T-cell (primary cell): ENCODE measurements at places on chromosomes 2 and 18.

DNA sequence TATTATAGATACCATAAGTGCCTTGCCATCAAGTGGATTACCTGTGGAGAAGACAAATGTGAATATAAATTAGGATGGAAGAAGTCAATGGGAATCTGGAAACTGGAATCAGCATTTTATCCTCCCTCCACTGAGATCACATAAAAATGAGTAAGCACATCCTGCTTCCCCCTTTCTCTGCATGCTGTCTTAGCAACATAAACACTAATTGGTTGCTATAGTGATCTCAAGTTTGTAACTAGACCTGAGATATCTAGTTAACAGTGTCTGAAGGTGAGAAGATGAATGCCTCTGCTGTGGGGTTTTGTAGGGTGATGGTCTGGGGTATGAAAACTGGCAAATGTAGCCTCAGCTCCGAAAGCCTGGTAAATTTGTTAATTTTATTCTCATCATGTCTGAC is 1357.5 kb upstream of the CELF4 start:
- no peaks in the 10 kb centered on the region for H3K4me1 ChIP-seq
- H3K36me3 ChIP-seq = no peaks in the 10 kb centered on the region
- DNase-seq = no peak

DNA sequence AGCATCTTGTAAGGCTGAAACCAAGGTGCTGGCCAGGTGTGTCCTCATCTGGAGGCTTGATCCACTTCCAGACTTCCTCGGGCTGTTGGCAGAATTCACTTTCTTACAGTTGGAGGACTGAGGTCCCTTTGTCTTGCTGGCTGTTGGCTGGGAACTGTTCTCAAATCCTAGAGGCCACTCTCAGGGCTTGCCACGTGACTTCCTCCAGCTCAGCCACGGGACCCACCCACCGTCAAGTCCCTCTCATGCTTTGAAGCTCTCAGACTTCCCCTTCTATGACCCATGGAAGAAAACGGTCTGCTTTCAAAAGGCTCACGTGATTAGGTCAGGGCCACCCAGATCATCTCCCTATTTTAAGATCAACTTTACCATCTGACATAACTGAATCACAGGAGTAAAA is 77.1 kb downstream of the SMAD4 start:
- no peaks in the 10 kb centered on the region for H3K27me3 ChIP-seq
- H3K36me3 ChIP-seq = no peaks in the 10 kb centered on the region
- H3K4me3 ChIP-seq = no peak overlapping the region
- DNase-seq = no peak

- H3K36me3 ChIP-seq = peaks cover 7% of the 10 kb centered on the region
- H3K4me1 ChIP-seq = no peaks in the 10 kb centered on the region
- no peak for DNase-seq
- H3K4me3 ChIP-seq = no peak overlapping the region
- no peaks in the 10 kb centered on the region for H3K27me3 ChIP-seq
Measured at GRCh38 chr18:50902797-50903196, 23.9 kb downstream of the ME2 start.

GRCh38 chr2:28449488-28450395 is 46.1 kb upstream of the PLB1 start:
- no peak overlapping the region for H3K27ac ChIP-seq
- no peaks in the 10 kb centered on the region for H3K4me1 ChIP-seq
- no peak for DNase-seq
- no peaks in the 10 kb centered on the region for H3K36me3 ChIP-seq
- H3K27me3 ChIP-seq = no peaks in the 10 kb centered on the region

DNA sequence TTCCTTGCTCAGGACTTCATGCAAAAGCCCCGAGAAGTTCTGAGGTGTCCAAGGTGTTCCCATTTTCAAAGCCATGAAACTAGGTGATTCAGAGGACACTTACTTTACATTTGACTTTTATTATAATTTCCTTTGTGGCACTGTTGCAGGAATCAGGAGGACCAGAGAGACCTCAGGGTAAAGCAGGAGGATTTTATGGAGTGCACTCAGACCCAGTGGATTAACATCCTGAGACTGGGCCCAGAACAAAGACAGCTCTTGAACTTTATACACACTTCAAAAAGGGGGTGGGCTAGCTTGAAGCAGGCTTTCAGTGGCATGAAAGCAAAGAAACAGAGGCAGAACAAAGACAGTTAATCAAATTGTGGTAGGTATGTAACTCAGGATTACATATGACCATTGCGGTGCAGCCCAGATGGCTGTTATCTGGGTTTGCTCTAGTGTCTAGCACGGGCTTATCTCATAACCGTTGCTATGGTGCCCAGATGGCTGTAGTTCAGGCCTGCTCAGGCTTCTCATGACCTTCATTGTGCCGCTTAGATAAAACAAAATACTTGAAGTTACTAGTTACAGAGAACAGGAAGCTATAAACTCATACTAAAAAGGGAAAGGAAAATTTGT is 39.4 kb downstream of the TMEM182 start:
- peaks cover 2% of the 10 kb centered on the region for H3K36me3 ChIP-seq
- DNase-seq = peak; percentile 5
- H3K27me3 ChIP-seq = no peaks in the 10 kb centered on the region

GRCh38 chr18:48825101-48825745 is 125.5 kb downstream of the SMAD7 start:
- no peaks in the 10 kb centered on the region for H3K27me3 ChIP-seq
- H3K4me1 ChIP-seq = no peaks in the 10 kb centered on the region
- H3K4me3 ChIP-seq = no peak overlapping the region
- peaks cover 3% of the 10 kb centered on the region for H3K36me3 ChIP-seq
- no peak for DNase-seq
- H3K27ac ChIP-seq = no peak overlapping the region

- peaks cover 56% of the 10 kb centered on the region for H3K4me1 ChIP-seq
- DNase-seq = no peak
- H3K36me3 ChIP-seq = no peaks in the 10 kb centered on the region
- H3K27ac ChIP-seq = peak overlapping the region; percentile 89
- H3K27me3 ChIP-seq = no peaks in the 10 kb centered on the region
Measured at GRCh38 chr2:37616677-37617005, 54.8 kb downstream of the CDC42EP3 start.

GRCh38 chr2:167863377-167863776 is 384.0 kb downstream of the STK39 start:
- no peaks in the 10 kb centered on the region for H3K4me1 ChIP-seq
- DNase-seq = no peak
- no peak overlapping the region for H3K27ac ChIP-seq
- no peak overlapping the region for H3K4me3 ChIP-seq
- H3K27me3 ChIP-seq = no peaks in the 10 kb centered on the region

GRCh38 chr2:161725297-161725696 is 101.1 kb downstream of the SLC4A10 start:
- H3K4me1 ChIP-seq = no peaks in the 10 kb centered on the region
- DNase-seq = no peak
- no peak overlapping the region for H3K4me3 ChIP-seq

DNA sequence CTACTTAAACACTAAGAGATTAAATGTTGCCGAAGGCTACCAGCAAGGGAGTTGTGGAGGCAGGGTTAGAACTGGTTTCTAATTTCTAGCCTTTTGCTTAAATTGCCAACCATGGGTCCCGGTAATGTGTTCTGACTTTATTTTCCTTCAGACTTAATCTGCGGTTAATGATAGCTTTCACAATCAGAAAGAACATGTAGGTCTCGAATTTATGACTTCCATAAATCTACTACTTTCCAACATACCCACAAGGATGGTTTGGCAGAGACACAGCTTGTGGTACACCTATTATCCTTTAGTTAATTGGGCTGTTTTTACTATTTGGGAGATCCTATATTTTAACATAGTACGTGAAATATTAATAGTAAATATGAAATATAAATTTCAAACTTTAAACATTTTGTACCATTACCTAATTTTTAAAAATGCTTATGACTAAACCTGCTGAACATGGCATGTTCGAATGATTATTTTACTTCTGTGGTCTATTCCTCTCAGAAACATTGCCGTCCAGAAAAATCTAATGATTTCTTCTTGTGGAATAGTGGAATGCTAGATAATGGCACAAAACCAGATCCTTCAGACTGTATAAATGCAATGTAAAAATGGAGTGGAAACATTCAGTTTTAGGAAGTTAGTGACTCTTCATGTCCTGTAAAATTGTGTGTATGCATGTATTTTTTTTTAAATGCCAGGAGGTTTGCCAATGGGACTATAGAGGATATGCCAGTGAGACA is 41.3 kb downstream of the PARD3B start:
- no peaks in the 10 kb centered on the region for H3K4me1 ChIP-seq
- no peak overlapping the region for H3K27ac ChIP-seq
- no peaks in the 10 kb centered on the region for H3K36me3 ChIP-seq
- H3K27me3 ChIP-seq = no peaks in the 10 kb centered on the region
- no peak for DNase-seq

- H3K36me3 ChIP-seq = no peaks in the 10 kb centered on the region
- no peak overlapping the region for H3K4me3 ChIP-seq
- no peaks in the 10 kb centered on the region for H3K27me3 ChIP-seq
- peaks cover 1% of the 10 kb centered on the region for H3K4me1 ChIP-seq
- no peak for DNase-seq
- no peak overlapping the region for H3K27ac ChIP-seq
Measured at GRCh38 chr2:234341306-234341985, 155.4 kb downstream of the ARL4C start.

DNA sequence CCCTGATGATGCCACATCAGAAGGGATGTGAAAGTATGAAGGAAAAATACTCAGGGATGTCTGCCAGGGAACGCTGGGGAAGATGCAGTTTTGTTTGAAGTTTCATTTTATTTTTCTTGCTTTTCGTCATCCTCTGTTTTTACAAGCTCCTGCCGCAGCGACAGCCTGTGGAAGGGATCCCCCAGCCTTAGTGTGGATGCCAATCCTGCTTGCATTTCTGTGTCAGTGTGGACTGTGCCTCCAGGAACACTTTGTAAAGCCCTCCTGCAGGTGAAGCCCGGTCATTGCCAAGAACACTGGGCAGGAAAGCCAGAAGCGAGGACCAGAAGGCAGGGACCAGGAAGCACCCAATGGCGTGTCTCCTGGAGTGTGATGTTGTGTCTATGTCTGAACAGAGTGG is 234.3 kb downstream of the SEPTIN10 start:
- H3K27me3 ChIP-seq = no peaks in the 10 kb centered on the region
- H3K36me3 ChIP-seq = no peaks in the 10 kb centered on the region
- no peaks in the 10 kb centered on the region for H3K4me1 ChIP-seq
- no peak overlapping the region for H3K27ac ChIP-seq
- H3K4me3 ChIP-seq = no peak overlapping the region

DNA sequence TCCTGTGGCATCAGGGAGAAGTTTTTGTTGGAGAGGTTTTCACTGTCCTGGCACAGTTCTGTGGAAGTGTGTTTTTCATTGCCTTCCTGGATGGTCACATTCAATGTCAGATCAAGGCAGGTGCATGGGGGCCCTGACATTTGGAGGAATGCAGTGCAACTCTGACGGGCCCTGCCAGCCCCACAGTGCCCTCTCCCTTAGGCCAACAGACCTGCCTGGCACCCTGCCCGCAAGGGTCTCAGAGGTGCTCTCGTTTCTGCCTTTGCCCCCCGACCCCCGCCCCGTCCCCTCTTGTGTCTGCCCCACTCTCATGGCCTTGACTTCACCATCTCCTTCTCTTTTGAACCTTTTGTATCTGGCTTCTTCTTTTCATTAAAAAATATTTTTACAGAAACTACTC is 257.2 kb upstream of the HDAC4 start:
- DNase-seq = no peak
- H3K4me3 ChIP-seq = no peak overlapping the region
- H3K27ac ChIP-seq = no peak overlapping the region

GRCh38 chr2:186281726-186282125 is 204.3 kb upstream of the ZC3H15 start:
- H3K27ac ChIP-seq = no peak overlapping the region
- DNase-seq = no peak
- H3K27me3 ChIP-seq = no peaks in the 10 kb centered on the region
- no peaks in the 10 kb centered on the region for H3K36me3 ChIP-seq
- no peak overlapping the region for H3K4me3 ChIP-seq

- H3K4me3 ChIP-seq = no peak overlapping the region
- no peak overlapping the region for H3K27ac ChIP-seq
- H3K27me3 ChIP-seq = no peaks in the 10 kb centered on the region
- H3K4me1 ChIP-seq = peaks cover 4% of the 10 kb centered on the region
- no peak for DNase-seq
Measured at GRCh38 chr2:186595219-186595618, 5.4 kb downstream of the ITGAV start.

DNA sequence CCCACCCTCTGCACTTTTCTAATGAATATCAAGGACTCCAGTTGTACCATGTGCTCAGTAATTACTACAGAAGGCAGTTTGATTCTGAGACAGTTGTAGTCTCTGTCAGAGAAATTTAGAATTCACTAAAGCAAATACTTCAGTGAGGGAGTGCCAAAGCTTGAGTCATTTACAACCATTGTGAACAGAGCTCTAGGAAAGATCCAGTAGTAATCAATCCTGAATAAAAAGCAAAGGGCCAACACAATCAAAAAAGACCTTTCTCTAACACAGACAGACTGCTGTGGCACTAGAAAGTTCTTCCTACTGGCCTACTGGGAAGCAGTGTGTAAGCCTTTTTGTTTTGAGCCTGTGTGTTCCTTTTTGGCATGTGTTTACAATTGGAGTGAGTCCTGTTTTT is 135.6 kb upstream of the UNC80 start:
- no peak overlapping the region for H3K27ac ChIP-seq
- no peaks in the 10 kb centered on the region for H3K27me3 ChIP-seq
- H3K4me1 ChIP-seq = no peaks in the 10 kb centered on the region
- H3K4me3 ChIP-seq = no peak overlapping the region
- no peaks in the 10 kb centered on the region for H3K36me3 ChIP-seq
